Hematopoietic multipotent progenitor cell (in vitro differentiated cells): ENCODE measurements at places on chromosomes 3 and 15.
A peak's percentile ranks its signal among the peaks of the same experiment; 100 is the strongest.

- DNase-seq, result no peak
Observed at GRCh38 chr3:188169830-188170455, 16.0 kb downstream of the LPP start.

- DNase-seq, result no peak
Observed at GRCh38 chr3:117146571-117146970, 437.0 kb downstream of the TUSC7 start.

GRCh38 chr3:123602325-123602724 lies 17.5 kb upstream of the HACD2 start:
- DNase-seq, result no peak

DNA sequence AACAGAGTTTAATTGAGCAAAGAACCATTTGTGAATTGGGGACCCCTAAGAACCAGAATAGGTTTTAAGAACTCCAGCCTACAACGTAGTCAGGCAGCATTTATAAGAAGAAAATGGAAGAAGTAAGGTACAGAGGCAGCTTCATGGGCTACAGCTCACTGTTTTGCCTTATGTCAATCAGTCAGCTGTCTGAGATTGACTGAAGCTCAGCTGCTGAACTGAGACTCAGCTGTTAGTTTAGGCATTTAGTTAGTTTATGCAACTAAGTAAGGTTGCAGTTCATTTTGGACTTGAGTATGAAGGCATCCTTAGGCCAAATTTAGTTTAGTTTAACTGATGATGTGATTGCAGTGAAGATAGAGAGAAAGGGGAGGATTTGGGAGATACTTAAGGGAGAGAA lies 34.1 kb upstream of the RASA2 start:
- DNase-seq, result no peak

GRCh38 chr15:69624155-69624520 lies 171.5 kb downstream of the RPLP1 start:
- no peak for DNase-seq

DNA sequence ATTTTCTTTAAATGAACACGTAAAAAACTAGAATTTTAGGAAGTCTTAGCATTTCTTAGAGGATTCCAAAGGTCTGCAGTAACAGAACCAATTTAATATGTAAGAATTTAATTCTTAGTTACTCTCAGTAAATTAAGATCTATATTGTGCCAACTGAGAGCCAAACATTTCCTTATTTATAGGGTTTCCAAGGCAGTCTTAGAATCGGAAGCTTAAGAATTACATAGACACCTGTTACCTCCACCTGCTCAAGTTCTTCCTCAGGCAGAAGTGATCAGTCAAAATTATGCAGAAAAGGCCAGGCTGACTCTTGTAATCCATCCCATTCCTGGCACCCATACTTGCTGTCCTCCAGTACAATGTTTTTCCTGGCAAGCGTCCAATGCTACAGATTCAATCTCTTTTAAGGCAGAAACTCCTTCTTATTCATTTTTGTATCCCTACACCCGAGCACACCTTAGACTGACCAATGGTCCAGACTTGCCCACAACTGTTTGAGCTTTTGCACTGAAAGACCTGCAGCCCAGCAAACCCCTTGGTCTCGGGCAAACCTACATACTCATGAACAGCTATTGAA lies 64.3 kb downstream of the NCEH1 start:
- no peak for DNase-seq

- DNase-seq, result no peak
Observed at GRCh38 chr15:95292785-95293450, 1037.6 kb upstream of the NR2F2 start.

- no peak for DNase-seq
Observed at GRCh38 chr3:11929531-11929930, 74.7 kb upstream of the SYN2 start.

DNA sequence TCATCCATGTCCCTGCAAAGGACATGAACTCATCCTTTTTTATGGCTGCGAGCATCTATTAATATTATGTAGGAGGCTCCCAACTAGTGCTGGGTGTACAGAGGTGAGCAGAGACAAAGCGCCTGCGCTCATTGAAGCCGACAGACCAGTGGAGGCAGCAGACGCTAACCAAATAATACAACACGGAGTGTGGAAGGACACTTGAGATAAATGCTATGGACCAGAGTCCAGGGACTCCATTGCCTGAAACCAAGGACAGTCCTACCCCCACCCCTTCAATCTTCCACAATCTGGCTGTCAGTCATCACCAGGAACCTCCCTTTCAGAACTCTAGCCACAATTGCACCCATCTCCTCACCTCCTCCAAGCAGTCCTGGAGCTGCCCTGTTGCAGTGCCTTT lies 41.5 kb downstream of the KLHL6 start:
- no peak for DNase-seq

DNA sequence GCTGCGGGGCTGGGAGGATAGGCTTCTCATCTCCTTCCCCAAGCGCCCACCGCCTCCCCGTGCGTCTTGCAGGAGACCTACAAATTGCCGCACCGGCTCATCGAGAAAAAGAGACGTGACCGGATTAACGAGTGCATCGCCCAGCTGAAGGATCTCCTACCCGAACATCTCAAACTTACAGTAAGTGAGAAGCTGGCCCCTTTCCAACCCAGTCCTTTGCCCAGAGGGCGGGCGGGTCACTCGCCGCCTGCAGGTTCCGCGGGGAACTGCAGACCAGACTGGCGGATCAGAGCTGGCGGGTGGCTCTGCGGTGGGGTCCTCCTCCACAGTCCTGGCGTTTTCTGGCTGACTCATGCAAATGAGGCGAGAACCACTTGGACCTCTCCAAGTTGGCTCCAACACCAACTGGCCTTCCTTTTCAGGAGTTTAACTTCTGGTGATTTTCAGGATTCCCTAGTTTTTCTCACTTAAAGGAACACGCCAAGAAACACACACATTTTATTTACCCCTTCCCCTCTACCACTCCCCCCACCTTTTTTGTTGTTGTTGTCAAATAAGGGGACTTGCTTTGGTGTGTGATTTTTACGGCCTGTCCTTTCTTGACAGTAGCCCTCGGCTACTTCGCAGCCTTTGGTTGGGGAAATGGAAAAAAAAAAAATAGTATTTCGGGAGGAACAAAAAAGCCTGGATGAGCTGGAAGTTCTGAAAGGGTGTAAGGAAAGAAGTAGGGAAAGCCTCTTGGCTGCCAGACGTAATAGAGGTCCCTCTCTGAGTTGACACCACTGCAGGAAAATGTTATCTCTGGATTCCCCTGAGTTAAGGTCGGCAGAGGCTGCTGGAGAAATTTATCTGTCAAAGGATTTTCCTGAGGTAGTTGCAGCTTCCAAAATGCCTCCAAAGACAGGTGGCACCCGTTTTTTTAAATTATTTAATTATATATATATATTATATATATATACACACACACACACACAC lies 1.3 kb downstream of the BHLHE40 start:
- DNase-seq, result peak; percentile 80

DNA sequence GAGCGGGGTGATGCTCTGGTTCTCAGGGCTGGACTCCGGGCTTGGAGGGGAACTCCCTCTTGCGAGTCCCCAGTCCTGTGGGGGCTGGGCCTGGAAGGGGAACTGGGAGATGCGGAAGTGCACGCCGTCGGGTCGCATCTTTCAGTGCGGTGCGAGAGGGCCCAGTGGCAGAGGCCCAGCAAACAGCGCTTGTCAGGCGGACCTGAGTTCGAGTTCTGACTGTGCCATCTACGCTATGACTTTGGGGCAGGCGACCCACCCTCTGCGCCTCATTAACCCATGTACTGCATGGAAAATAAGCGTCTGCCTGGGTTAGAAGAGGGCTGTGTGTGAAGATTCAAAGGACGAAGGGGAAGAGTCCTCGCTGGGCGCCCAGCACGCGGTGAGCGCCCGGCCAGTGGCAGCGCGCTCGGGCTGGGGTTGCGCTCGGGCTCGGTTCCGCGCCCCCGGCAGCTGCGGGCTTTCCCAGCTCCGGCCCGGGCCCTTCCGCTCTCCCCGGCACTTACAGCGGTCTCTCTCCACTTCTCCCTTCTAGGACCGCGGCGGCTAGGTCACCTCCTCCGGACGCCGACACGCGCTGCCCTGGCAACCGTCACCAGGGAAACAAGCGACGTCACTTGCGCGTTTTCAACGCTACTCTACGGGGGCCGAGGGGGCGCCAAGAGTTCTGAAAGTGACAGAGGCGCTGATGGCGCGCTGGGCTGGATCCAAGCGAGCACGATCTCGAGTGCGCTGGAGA lies at the start of gene CCDC13:
CCDC13 (minus strand) TSS at position 584 of the 739 bp plus-strand sequence. CDS start 14,908 bp downstream, outside the sequence.
- DNase-seq, result peak; percentile 98

- no peak for DNase-seq
Observed at GRCh38 chr15:88303395-88303794, 46.9 kb upstream of the NTRK3 start.

GRCh38 chr3:105842943-105843342 lies 25.9 kb downstream of the CBLB start:
- DNase-seq, result no peak

GRCh38 chr15:59532770-59533379 lies 78.7 kb upstream of the GCNT3 start:
- DNase-seq, result peak; percentile 58

GRCh38 chr3:51621091-51621892 lies 49.8 kb upstream of the TEX264 start:
- DNase-seq, result no peak

DNA sequence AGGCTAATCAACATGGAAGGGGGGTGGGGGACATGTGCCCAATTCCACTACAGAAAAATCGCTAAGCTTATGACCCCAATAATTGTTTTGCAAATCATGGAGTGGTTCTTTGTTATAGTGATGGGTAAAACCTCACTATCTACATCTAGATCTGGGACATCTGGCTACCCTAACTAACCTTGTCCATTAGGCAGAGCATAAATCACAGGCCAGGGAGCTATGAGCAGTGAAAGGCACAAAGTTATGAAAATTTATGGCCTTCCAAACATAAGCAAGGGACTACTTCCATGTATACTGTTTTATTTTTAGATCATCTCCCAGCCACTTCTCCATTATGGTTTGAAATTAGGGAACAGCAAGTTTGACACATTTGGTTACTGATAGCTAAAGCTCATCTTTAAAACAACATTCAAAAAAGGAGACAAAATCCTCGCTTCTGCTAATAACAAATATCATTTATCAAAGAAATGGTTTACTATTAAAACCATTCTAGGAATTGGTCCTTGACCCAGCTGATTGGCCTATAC lies 78.3 kb downstream of the RSL24D1 start:
- no peak for DNase-seq

GRCh38 chr15:95973566-95974256 lies 356.8 kb upstream of the NR2F2 start:
- no peak for DNase-seq

GRCh38 chr15:57922776-57923175 lies 142.7 kb downstream of the ALDH1A2 start:
- DNase-seq, result no peak

GRCh38 chr3:52132041-52132440 lies 22.2 kb downstream of the POC1A start:
- no peak for DNase-seq

- DNase-seq, result no peak
Observed at GRCh38 chr15:66876421-66876730, 174.3 kb downstream of the SMAD6 start.

DNA sequence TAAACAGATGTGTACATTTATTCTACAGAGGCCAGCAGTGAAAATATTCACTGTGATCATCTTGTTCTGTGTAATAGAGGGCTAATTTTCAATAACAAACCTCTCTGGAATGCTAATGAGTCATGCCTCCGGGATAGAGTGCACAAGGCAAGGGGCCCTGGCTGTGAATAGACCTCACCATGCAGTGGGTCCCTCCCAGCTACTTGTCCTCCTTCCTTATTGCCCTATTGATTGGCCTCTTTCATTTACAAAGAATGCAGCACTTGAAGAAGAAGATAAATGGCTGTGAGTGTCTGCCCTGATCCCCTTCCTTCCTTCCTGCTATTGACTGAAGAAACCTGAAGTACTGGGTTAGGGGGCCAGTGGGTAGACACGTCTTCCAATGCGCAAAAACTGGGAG lies 436.3 kb downstream of the WDR72 start:
- no peak for DNase-seq

DNA sequence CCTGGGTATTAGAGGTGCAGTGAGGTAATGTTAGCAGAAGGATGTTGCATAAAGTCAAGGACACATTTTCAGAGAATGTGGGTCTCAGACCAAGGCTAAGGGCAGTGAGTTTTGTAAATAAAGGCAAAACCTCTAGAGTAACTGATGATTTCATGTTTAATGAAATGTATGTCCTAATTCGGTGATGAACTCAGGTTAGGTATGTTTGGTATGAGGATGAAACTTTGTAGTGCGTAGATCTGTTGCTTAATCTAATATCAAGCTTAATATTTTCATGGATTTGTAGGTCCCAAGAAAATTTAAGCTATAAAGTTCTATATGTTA lies 3.6 kb downstream of the USP50 start:
- DNase-seq, result no peak

DNA sequence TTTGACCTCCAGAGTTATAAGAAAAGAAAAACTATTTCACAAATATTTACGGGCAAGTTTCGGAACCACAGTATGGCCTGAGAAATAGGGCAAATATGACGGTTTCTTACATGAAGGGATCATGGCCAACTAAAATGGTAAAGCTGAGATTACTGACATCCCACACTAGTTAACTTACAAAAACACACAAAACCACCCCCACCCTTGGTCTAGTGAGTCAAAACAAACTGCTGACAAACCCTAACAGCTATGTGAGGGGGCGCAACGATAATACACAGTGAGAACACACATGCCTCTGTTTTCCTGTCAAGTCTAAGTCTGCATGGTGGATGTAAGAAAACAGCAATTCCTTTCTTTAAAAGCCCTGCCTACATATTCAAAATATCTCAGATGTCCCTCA lies 32.3 kb downstream of the CBLB start:
- DNase-seq, result no peak

- DNase-seq, result peak; percentile 38
Observed at GRCh38 chr15:62068071-62068809, 1.5 kb downstream of the C2CD4A start.

- no peak for DNase-seq
Observed at GRCh38 chr3:127786353-127787070, 35.8 kb downstream of the MGLL start.

GRCh38 chr3:144287001-144287400 lies 315.4 kb downstream of the DIPK2A start:
- no peak for DNase-seq

DNA sequence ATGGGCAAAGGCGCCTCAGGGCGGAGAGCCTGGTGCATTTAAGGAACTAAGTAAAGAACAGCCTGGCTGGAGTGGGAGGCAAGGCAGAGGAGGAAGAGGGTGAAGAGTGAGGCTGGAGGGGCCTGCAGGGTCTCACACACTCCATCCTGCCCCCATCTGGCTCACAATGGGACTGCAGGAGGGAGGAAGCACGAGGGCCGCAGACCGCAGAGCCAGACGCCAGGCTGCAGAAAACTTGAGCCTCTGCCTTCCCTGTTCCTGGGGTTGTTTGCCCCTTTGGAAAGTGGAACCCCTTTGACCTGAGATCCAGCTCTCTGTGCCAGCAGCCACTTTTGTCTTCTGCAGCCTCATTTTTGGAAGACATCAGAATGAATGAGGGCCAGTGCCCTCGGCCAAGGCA lies 138.0 kb downstream of the SRGAP3 start:
- no peak for DNase-seq

GRCh38 chr15:83016906-83017305 lies 5.5 kb upstream of the C15orf40 start:
- DNase-seq, result no peak

GRCh38 chr15:37794947-37795346 lies 139.5 kb upstream of the TMCO5A start:
- DNase-seq, result no peak

- no peak for DNase-seq
Observed at GRCh38 chr3:46495901-46496456, 1.8 kb upstream of the RTP3 start.

GRCh38 chr15:40161693-40162391 lies 973 bp downstream of the BUB1B start:
- no peak for DNase-seq
